ENCODE measurements at places on chromosomes 2 and 18. TPM values are rescaled to one million over a fixed set of nuclear protein-coding genes. Genes with fewer than 3 reads are reported as not detected.

- no peak for DNase-seq
Measured at GRCh38 chr2:67165523-67165990, 231.6 kb upstream of the ETAA1 start.

GRCh38 chr18:45571714-45572113 lies 43.6 kb upstream of the SLC14A2 start:
- no peak for DNase-seq

- DNase-seq: no peak
Measured at GRCh38 chr18:8793445-8794155, 88.2 kb downstream of the MTCL1 start.

GRCh38 chr18:23300231-23300805 lies 152.8 kb upstream of the RIOK3 start:
- no peak for DNase-seq

DNA sequence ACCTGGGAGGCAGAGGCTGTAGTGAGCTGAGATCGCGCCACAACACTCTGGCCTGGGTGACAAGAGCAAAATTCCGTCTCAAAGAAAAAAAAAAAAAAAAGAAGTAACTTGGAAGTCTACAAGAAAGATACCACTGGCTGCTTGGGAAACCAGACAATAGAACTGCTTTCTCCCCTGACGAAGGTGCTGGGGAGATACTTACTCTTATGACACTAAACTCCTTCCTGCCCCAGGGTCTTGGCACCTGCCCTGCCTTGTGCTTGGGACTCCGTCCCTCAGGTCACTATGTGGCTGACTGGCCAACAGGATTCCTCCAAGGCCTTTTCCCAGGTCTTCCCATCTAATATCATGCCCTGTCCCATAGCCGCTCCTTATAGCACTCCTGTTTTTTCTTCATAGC lies 30.7 kb downstream of the INPP5D start:
- no peak for DNase-seq

GRCh38 chr18:47413327-47413726 lies 161.9 kb upstream of the SKOR2 start:
- DNase-seq: no peak

DNA sequence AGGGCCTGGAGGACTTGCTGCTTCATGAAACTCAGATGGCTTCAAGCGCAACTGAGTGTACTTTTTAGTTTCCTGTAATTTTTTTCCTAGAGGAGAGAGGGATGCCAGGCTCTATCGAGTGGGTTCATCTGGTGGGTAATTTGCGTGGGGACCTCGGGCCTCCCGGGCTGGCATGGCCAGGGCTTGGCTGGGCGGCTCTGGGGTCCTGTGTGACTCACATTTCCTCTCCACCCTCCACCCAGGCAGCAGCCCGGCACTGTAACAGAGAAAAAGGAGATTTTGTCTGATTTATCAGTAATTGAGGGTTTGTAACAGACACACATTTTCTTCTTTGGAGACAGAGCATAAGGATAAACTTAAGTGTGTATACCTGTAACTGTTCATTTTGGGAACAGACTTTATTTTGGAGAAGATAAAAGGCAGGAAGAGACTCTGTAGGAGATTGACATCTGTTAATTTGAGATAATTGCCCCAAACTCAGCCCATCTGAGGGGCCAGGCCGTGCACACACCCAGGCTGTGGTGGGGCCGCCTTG lies 64.3 kb downstream of the NFATC1 start:
- DNase-seq: no peak

DNA sequence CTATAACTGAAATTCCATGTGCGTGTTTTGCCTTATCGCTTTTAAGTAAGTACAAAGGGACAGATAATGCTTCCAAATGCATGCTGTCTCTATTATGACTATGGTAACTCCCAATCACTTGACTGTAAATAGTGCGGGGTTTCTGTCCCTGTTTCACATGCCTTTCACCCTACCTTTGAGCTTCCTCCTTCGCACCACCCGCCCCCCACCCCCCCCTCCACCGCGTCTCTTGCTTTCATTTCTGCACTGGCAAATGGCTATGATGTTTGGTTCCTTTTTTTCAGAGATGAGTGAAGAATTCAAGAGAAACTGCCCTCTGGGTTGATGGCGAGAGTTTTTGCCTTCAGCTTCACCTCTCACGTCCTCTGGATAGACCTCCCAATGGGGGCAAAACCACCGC lies 25.0 kb upstream of the SPP2 start:
- peak; percentile 70 for DNase-seq

GRCh38 chr2:2636813-2637212 lies 305.7 kb upstream of the MYT1L start:
- DNase-seq: no peak

DNA sequence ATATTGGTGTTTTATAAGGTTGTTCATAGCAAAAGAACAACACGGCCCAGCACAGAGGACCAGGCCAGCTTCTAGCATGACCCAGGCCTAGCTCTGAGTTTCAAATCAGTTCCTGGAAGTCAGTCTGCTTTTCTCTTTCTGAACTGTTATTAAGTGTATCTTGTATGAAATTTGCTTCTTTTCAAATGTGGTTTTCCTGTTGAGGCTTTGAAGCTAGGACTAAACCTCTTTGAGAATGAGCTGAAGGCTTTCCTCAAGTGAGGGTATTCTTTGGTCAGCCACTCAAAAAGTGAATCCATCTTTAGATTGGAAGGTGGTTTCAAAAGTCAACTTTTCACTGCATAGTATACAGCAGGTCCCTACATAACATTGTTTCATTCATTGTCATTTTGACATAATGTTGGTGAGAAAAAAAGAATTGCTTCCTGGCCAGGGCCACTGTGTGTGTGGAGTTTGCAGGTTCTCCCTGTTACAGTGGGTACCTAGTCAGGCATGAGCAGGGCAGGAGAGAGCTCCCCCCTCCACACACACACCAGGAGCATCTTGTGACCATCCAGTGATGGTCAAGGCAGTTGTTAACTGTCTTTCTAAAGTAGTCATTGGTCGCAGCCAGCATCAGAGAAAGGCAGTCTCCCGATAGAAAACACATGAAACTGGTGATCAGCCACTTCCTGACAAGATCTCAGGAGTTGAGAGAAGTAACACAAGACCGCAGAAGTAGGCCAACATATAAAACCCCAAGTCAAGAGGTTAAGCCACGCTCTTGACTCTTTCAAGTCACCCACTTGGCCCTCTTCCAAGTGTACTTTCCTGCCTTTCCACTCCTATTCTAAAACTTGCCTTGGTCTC lies 6.7 kb upstream of the ACAA2 start:
- no peak for DNase-seq

TUBA4B gene
- not detected for polyA plus RNA-seq

DNA sequence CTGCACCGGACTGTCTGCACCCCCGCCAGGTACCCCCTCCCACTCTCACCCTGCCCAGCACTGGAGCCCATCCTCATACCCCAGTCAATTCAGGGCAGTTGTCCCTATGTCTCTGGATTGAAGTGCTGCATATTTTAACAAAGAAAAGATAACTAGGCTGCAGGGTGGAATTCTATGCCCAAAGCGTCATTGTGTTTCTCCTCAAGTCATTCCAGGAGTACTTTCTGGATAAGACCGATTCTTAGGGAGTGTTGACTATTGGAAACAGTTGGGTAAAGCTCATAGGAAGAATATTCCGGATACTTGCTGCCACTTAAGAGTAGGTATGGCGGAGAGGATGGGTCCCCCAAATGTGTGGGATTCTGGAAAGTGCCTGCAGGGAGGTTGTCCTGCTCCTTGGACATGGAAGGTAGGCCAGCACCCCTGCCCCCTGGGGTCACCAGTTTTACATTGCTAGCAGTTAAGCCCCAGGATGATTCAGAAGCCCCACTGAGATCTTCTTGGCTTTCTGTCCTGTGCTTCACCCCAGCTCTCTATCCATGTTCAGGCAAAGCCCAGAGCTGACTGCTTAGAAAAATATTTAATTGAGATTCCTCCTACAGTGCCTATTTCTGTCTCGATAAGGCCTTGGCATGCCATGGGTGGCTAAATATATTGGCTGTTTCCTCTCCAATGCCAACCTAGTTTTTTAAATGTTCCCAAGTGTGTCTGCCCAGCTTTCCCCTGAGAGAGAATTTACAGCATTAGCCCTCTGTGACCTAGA lies 48.2 kb downstream of the RPL37A start:
- DNase-seq: no peak

DNA sequence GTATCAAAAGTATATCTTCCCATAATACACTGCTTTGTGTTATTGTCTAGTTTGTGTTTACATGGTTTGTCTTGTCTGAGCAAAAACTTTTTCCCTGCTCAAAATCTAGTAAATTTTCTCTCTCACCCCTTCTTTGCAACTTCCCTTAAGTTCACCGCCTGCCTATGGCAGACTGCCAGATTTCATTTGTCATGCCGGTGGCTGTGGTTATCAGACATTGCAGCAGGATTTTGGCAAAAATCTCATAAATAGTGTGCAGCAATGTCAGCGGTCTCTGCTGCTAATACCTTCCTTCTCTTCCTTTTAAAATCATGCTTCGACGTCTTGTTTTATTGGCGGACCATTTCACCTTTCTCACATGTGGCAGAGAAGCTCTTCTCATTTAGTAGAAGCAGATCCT lies 45.6 kb upstream of the TMEM178A start:
- DNase-seq: peak; percentile 10

DNA sequence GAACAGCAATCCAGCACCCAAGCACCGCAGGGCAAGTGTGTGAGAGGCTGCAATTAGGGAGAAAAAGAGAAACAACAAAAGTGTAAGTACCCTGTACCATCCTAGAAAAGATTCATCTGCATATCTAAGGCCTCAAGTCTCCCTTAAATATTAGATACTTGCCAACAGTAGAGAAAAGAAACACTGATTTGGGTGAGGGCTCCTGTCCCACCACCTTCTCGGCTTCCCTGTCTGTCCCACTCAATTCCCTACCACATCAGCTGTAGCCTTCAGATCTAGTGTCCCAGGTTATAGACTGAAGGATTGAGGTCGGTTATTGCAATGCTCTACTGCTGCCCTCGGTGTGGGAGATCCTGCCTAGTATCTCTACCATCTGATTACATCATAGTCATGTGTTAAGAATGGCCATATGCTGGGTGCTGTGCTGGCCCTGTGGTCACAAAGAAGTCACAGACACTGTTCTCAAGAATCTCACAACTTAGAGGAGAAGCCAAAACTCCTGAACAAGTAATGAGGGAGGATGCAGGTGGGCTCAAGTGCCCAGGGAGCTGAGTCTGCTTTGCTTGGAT lies 2.5 kb downstream of the RAX start:
- DNase-seq: peak; percentile 6

DNA sequence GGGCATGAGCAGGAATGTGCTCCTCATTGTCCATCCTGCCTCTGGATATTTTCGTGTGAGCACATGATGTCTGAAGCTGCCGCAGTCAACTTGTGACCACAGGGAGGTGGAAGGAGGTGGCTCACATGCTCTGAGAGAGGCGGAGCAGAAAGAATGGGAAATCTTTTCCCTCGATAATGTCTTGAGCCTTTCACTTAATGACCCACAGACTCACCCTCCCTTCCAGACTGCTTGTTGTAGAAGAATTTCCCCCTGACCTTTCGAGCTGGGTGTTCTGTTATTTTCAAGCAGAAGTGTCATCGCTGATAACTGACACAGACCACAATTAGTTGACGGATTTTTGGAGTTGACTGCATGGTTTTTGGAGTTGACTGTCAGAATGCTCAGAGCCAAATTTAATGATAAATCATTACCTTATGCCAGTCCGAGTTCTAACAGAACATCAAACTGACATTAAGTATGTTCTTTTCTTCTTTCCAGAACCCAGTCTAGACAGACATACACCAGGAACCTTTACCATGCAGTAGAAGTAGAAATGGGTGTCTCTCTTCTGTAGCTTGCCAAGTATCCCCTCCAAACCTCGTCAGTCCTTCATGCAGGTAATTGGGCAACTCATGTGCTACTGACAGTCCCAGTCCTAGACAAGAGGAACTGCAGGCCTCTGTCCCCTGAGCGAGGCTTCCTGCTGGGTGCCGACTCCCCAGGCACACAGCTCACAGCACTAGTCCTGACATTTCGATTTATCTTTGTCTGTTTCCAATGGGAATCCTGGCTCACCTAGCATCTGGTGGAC lies 29.4 kb upstream of the RTTN start:
- DNase-seq: no peak

CD8B2 gene
- not detected for polyA plus RNA-seq

SERPINB10 gene
- polyA plus RNA-seq: not detected

DNA sequence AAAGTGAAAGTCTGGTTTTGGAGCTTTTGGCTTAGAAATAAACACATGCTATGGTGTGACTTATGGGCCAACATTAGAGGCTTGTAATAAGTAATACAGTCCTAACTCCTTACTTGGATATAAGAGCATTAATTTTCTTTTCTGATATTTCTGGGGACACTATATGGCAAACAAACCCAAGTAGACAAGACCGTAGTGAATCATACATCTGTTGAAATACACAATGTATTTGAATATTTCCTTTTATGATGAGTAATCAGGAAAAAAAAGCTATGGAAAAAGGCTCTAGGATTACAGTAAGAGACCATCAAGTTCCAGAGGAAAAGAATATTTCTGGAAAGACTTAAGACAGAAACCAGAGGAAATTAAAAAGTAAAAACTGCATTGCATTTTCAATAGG lies 146.0 kb upstream of the CYP26B1 start:
- DNase-seq: no peak

Data from B cell (primary cell).